ENCODE measurements at places on chromosomes 12 and 14.
A peak's percentile ranks its signal among the peaks of the same experiment; 100 is the strongest.

- DNase-seq: no peak
These were observed 103.3 kb upstream of the CCDC175 start for GRCh38 chr14:59679872-59680271.

DNA sequence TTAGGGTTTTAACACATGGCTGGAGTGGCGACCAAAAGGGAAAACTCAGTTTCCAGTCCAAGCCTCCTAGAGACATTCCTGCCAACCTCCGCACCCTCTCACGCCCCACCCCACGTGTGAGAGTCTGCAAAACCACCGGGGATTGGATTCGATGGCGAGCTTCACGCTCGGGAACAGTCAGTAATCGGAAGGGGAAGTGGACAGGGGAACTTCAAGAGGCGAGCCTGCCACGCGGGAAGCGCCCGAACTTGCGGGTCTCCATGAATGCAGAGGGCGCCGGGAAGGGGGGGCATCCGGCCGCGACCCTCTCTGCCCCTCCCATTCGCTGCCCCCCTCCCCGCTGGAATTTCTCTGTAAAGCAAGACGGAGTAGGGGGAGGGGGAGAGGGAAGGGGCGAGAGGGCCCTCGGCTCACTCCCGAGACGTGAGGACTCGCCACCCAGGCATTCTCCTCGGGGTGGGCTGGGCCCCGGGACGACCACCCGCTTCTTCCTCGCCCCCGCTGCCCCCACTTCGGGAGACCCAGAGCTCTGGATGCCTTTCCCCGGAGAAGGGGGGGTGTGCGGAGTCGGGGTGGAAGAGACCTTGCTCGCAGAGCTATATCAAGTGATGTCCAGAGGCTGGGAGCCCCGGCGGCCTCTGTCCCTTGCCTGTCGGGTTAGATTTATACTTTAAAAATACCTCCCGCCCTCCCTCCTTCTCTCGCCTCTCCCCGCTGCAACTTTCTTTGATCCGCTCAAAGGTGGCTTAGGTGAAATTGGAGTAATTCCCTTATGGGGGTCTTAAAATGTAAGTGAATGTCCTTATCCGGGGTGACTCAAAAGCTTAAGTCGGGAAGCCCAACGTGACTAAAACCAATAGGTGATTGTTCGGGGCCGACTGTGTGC is 2.5 kb upstream of the CCND2 start:
- peak; percentile 24 for DNase-seq

- no peak for DNase-seq
These were observed 8.3 kb upstream of the PLEK2 start for GRCh38 chr14:67420102-67420739.

- DNase-seq: no peak
These were observed 99.4 kb downstream of the ETV6 start for GRCh38 chr12:11748903-11749302.

DNA sequence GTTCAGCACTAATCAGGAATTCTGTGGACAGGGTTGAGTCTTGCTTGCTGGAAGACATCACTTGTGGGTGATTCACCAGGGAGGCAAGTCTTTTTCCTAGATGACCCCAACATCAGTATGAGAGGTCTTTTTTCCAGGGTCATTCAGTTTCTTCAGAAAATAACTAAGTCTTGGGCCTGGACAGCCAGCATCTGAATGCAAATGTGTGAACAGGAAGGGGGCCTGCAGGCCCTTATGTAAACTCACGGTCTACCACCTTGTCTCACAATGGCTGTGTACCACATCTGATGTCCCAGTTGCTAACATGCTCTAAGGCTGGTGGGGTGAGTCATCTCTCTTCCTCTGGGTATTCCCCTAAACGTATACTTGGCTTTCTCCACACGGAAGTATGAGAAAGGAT is 79.2 kb downstream of the HECTD4 start:
- peak; percentile 34 for DNase-seq

GRCh38 chr12:79016181-79016580 is 151.6 kb downstream of the SYT1 start:
- DNase-seq: no peak

- DNase-seq: no peak
These were observed 157.0 kb downstream of the FLRT2 start for GRCh38 chr14:85686908-85687307.

DNA sequence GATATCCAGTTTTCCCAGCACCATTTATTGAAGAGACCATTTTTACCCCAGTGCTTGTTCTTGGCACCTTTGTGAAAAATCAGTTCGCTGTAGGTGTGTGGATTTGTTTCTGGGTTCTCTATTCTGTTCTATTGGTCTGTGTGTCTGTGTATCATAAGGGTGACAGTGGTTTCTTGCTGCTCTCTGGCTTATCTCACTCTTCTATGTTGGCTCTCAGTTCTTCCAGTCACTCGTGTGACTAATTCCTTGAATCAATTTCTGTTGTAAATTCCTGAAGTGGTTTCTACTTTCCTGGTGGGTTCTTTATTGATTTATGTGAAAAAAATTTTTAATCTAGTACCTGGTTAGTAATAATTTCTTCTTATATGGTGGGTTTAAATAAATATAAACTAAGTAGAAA is 58.3 kb downstream of the OTOGL start:
- peak; percentile 13 for DNase-seq

GRCh38 chr14:105294142-105294597 is 6.6 kb downstream of the BRF1 start:
- peak; percentile 69 for DNase-seq

- peak; percentile 83 for DNase-seq
These were observed at the start of gene RAB15 for GRCh38 chr14:64971943-64972791. Gene RAB15, minus strand, starts transcription at chr14:64972336. Its CDS starts 260 bp downstream, at chr14:64972076.

GRCh38 chr12:87086118-87086891 is 830.1 kb upstream of the MGAT4C start:
- DNase-seq: no peak

GRCh38 chr12:4441355-4442335 is 4.0 kb downstream of the FGF6 start:
- no peak for DNase-seq

DNA sequence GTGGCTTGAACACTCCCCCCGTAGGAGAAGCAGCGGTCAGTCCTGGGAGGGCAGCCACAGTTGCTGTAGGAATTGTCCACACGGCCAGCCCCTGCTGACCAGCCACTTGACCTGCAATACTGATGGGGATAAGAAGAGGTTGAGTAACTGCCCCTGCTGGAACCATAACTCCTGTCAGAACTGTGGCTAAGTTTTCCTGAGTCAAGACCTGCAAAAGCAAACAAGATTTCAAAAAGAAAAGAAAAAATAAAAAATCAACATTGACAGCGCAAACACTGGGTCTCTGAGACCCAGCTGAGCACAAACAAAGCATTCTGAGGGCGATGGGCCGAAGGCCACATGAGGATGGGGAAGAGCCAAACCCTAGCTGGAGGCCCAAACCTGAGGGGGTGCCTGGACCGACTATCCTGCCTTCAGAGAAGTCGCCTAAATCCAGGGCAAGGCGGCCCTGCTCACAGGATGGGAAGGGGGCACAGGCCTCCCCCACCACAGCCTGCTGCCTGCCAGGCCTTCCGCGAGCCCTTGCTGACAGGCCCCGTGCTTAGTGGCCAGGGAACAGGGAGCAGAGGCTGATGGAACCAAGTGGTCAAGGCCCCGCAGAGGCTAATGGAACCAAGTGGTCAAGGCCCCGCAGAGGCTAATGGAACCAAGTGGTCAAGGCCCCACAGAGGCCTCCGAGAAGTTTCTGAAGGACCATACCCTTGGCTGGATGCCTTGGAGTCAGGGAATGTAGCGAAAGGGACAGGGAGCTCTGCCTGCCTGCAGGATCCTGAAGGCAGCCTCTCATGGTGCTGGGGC is 19.1 kb downstream of the POU6F1 start:
- no peak for DNase-seq

DNA sequence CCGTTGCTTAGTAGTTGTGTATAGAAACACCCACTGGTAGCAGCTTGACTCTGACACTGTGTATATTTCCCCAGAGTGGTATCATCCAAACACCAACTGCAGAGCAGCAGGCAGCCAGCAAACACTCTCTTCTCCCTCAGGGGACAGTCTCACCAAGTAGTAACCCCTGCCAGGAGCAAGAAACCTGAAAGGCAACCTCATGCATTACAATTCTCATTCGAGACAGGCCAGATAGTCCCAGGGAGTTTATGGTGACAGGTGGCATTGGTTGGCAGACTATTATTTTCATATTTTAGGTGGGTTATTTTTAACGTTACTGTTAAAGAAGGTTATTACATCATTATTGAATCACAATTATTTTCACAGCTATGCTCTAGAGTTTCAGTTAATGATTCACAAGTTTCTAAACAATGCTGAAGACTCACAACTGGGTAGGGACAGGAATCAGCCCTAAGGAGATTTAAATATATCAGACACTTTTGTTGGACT is 222.8 kb downstream of the EGLN3 start:
- DNase-seq: no peak

DNA sequence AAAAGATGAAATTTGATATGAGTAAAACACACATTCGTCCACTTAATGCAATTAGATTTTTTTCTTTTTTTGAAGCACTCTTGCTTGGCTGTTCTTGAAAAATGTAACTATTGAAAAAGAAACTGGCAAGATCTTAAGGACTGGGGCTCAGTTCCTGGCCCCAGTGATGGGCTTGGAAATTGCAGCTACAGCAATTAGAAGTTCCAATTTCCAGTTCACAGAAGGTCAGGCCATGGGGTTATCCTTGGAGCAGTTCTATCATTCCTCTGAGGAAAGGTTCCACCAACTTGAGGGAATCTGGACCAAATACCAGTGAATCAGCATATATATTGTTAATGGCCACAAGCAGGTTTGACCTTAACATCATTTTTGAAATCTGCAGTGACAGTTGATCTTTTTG is 18.9 kb downstream of the IGF1 start:
- DNase-seq: no peak

GRCh38 chr12:71008616-71009015 is 88.1 kb upstream of the PTPRR start:
- DNase-seq: no peak

GRCh38 chr14:97524589-97525319 is 727.6 kb downstream of the VRK1 start:
- DNase-seq: no peak

Measured in AG08396 (cell line).